ENCODE measurements at places on chromosomes 7 and 10. TPM values are rescaled to one million over a fixed set of nuclear protein-coding genes. Genes with fewer than 3 reads are reported as not detected.

The PRLHR gene
- total RNA-seq = not detected

- DNase-seq = no peak
Measured at GRCh38 chr7:125529249-125529648, 599.6 kb upstream of the POT1 start.

The BUB3 gene
- 48.1 TPM for total RNA-seq

GRCh38 chr7:27159266-27160144 is 3.0 kb upstream of the HOXA7 start:
- DNase-seq = no peak

The DGKI gene
- total RNA-seq = 6.1 TPM

GRCh38 chr10:69051303-69051702 is 36.6 kb upstream of the SRGN start:
- peak; percentile 87 for DNase-seq

- no peak for DNase-seq
Measured at GRCh38 chr10:124425227-124425962, 6.7 kb upstream of the OAT start.

DNA sequence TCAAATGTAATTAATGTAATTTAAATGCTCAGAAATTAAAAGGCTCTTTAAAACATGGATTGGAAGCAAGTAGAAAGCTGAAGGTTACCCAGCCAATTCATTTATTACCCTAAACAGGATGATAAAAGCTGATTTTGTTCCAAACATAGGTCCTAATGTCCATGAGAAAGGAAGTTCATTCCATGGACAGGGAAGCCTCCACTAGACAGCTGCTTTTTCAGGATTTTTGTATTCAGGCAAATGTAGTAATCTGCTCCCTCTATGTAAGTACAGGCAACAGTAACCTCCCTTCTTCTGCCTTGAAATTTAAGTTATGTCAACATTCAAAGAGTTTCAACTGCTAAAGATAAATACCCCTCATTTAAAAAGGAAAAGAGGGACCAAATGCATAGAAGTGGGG is 123.0 kb upstream of the WNT16 start:
- no peak for DNase-seq

- no peak for DNase-seq
Measured at GRCh38 chr10:16965740-16966447, 148.7 kb upstream of the RSU1 start.

- DNase-seq = no peak
Measured at GRCh38 chr7:99459087-99459486, 6.9 kb downstream of the ATP5MF start.

The SFMBT2 gene
- 8.9 TPM for total RNA-seq

DNA sequence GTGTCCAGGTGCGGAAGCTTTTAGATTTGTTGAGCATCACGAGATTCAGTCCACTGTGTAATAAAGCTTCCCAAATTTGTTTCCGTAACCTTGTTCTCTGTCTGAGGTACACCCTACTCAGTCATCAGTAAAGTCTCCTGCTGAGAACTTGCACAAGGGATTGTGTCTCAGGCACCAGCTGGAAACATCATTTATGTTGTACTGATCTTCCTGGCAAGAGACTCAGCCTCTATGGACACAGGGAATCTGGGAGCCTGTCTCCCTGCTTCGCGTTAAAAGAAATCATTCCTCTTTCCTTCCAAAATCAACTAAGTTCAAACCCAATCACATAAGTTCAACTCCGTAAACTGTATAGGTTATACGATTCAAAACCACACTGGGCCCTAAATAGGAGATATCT is 336.8 kb downstream of the GPR37 start:
- DNase-seq = no peak

The SPDYE2B gene
- total RNA-seq = not detected

DNA sequence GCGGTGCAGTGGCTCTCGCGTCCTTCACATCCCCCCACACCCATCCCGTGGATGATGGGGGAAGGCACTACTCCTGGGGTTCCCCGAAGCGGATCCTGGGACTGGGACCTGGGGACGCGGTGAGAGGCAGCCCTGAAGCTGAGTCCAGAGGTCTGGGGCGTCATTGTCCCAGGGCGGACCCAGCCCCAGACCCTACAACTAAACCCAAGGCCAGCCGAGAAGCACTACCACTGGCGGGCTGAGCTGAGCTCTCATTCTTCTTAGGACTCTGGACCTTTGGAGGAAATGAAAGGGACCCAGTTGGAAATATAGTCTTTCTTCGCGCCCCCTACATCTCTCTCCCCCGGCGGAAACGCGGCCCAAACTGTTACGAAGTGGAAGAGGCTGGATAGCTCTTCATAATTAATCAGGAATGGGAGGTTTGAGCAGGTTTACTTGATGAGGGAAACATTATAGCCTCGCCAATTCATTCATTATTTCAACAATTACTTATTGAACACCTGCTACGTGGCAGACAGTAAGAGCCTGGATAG is 389 bp upstream of the FBXL15 start:
- DNase-seq = no peak

The NEUROD6 gene
- not detected for total RNA-seq

DNA sequence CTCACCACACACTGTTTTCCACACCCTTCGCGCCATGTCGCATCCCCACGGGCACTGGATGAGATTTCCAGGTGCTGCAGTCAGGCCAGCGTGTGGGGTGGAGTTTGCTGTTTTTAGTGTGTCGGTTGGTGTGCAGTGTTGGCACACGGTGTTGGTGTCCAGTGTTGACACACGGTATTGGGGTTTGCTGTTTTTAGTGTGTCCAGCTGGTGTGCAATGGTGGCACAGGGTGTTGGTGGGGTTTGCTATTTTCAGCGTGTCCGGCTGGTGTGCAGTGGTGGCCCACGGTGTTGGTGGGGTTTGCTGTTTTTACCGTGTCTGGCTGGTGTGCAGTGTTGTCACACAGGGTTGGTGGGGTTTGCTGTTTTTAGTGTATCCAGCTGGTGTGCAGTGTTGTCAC is 20.1 kb upstream of the PRKAR1B start:
- peak; percentile 41 for DNase-seq

The CDC14C gene
- total RNA-seq = not detected

- DNase-seq = no peak
Measured at GRCh38 chr7:132142006-132142405, 434.3 kb downstream of the PLXNA4 start.

The SLC29A3 gene
- total RNA-seq = 3.5 TPM

DNA sequence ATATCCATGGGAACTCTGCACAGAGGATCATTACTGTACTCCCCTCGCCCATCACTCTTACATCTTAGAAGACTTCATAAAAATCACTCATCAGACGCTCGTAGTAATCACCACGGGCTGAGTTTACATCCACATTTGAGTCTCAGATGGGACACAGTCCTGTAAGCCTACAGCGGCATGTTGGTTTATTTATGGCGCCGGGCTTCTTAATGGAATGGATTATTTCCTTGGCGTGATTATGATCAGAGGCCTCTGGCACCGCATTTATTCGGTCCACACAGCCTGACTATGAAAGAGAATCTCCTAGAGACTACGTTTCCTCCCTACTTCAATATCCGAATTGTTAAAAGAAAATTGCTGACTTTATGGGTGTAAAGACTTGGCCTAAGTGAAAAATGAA is 123.5 kb upstream of the FRMD4A start:
- DNase-seq = no peak

The ZNF727 gene
- total RNA-seq = 3.5 TPM

DNA sequence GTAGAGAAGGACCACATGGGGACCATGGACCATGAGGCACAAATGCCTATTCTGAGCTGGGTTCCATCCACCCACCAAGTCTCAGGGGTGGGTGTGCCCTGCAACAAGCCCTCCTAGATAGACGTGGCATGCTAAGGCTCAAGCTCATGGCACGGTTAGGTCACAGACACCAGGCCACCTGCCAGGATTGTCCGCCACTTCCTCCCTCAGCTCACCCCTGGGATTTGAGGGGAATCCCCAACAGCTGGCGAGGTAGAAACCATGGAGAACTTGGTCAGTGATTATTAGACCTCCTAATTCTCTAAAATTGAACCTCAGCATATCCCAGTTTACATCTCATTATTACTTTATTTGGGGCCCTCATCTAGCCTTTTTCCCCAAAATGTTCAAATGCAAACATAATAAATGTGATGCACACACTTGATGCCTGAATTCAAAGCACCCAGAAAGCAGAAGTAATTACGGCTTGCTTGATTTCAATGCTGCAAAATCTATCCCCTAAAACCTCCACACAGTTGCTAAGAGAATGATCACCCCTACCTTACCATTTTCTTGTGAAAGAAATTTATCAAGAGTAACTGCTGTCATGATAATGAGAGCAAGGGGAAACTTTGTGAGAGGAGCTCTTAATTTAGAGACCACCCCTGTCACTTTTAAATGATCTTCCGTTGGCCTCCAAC is 366.6 kb upstream of the PFKP start:
- DNase-seq = no peak

DNA sequence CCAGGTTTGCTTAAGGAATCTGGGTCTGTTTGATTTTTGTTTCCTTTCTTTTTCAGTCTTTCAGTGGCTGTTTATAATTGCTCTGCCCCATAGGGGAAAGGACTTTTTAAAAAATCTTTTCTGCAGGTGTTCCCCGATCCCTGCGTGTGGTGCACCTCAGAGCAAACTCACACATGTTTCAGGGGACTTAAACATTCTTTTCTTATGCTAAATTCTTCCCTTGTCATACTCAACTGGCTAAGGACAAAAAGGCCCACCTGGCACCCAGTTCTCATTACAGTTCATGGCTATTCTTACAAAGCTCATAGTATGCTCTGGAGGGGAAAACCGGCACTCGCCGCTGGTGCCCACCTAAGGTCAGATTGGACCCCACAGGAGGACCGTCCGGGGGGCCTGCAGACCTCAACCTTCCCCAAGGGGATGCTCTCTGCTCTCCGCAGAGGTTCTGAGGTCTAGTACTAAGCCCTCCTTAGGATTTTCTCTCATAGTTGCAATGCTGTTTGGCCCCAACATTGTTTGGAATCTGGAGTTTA is 220.3 kb downstream of the HGF start:
- DNase-seq = no peak

GRCh38 chr7:33845991-33846509 is 59.3 kb upstream of the BMPER start:
- peak; percentile 79 for DNase-seq

The MRLN gene
- total RNA-seq = not detected

DNA sequence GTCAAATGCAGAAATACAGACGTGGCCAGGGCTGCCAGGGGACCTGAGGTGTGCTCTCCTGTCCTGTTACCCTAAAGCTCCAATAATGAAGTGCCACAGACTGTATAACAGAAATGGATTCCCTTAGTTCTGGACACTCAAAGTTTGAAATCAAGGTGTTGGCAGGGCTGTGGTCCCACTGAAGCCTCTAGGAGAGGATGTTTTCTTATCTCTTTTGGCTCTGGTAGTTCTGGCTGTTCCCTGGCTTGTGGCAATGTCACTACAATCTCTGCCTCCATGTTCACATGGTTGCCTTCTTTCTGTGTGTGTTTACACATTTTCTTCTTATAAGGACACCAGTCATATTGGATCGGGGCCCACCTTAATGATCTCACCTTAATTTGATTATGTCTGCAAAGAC is 15.3 kb upstream of the EEPD1 start:
- DNase-seq = no peak

The DRGX gene
- total RNA-seq = not detected

GRCh38 chr10:121615435-121615793 is 17.2 kb upstream of the FGFR2 start:
- DNase-seq = no peak

DNA sequence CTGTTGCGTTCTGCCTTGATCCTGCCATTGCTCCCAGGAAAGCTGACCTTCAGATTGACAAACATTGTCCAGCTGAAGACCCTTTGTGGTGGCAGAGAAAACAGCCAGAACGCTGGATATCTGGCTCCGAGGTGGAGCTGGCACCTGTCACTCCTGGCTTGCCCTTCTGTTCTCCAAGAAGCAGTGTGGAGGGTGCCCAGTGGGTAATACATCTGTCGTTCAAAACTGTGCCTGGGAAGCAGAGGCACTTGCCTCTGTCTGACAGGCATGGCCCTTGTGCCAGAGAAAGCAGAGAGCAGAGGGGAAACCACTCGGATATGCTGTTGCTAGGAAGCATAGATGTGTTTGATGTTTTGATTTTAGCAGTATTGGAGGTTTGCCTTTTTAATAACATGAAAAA is 231.4 kb downstream of the BMPER start:
- DNase-seq = no peak

The CLEC2L gene
- total RNA-seq = 0.57 TPM

- no peak for DNase-seq
Measured at GRCh38 chr7:115230882-115231571, 309.1 kb downstream of the MDFIC start.

GRCh38 chr10:119640875-119641526 is 10.2 kb upstream of the BAG3 start:
- DNase-seq = no peak

GRCh38 chr10:83122336-83122735 is 1017.0 kb upstream of the GHITM start:
- DNase-seq = no peak
